ENCODE measurements at places on chromosomes 13 and 19. TPM values are rescaled to one million over a fixed set of nuclear protein-coding genes. Genes with fewer than 3 reads are reported as not detected.

The FAM98C gene
- 19.8 TPM for total RNA-seq

The CEACAM3 gene
- not detected for total RNA-seq

The TEX29 gene
- not detected for total RNA-seq

The CEACAM21 gene
- not detected for total RNA-seq

The DACT3 gene
- total RNA-seq = 25.9 TPM

The PRKACA gene
- total RNA-seq = 144 TPM

The IGFLR1 gene
- 6.4 TPM for total RNA-seq

GRCh38 chr13:109629737-109630136, 156.6 kb downstream of the IRS2 start:
- DNase-seq = no peak

GRCh38 chr19:6997679-6998445, 23.4 kb downstream of the MBD3L2B start:
- no peak for DNase-seq

DNA sequence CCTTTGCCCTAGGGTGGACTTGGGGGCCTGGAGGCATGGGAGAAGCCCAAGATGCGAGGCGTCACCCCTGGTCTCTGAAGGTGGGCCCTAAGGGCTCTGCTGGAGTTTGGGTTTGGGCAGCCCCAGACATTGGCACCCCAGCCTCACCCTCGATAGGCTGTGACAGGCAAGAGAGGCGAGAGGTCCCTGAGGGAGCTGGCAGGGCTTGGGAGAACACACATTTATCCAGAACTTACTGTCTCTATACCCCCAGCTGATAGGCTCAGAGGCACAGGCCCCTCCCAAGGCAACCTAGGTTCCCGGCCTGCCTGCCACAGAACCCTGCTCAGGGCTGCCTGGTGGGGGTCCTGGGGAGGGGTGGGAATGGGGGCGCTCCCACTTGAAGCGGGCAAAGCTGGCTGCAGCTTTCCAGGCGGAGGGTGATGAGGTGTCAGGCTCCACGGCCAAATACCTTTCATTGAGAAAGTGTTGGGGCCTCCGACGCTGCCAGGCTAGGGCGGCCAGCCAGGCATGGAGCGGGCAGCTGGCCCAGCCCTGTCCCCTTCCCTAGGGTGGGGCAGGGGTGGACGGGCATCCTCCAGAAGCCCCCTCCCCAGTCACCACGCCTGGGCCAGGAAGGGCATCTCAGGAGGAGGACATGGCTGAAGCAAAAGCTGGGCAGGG, 9.7 kb downstream of the CILP2 start:
- no peak for DNase-seq

DNA sequence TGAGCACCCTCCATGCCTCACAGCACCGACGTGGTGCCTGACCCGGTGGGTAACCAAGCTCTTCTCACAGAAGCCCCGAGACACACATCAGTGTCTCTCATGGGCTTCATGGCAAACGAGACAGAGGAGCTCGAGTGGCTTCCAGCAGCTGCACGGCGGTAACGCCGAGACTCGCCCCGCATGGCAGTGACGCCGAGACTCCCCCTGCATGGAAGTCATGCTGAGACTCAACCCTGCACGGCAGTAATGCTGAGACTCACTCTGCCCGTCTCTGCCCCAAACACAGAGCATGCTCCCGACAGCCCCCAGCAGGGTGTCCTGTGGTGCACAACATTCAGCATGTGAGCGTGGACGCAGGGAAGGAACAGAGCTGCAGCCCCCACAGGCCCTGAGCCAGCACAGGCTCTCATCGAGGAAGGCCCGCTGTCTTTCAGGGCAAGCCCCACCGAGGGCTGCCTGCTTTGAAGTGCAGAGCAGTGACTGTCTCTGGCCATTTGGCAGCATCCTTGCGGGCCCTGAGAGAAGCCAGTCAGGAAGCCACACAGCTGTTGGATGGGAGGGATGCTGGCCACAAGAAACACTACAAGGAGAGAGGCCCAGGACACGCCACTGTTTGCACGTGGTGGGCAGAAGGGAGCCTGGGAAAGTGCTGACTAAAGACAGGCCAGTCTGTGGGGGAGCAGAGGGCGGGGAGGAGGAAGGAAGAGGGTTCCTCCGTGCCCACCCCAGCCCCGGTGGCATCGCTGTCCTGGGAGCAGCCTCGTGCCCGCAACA, 9.5 kb downstream of the GAS6 start:
- peak; percentile 59 for DNase-seq

DNA sequence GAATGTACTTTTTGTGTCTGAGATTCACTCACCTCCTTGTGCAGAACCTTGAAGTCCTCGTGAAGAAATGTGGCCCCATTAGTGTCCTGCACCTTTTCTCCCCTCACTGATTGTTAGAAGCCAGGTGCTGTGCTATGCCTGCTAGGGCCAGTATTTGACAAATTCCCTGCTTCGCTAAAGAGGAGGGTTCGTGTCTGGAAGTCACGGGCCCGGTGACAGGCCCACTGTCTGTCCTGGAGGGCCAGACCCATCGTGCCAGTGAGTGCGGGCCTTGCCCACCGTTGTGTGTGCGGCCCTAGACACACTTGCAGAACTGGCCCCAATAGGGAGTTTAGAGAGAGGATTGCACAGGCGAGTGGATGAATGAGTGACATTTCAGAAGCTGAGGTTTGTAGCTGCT, 36.8 kb upstream of the GAS6 start:
- DNase-seq = peak; percentile 13

DNA sequence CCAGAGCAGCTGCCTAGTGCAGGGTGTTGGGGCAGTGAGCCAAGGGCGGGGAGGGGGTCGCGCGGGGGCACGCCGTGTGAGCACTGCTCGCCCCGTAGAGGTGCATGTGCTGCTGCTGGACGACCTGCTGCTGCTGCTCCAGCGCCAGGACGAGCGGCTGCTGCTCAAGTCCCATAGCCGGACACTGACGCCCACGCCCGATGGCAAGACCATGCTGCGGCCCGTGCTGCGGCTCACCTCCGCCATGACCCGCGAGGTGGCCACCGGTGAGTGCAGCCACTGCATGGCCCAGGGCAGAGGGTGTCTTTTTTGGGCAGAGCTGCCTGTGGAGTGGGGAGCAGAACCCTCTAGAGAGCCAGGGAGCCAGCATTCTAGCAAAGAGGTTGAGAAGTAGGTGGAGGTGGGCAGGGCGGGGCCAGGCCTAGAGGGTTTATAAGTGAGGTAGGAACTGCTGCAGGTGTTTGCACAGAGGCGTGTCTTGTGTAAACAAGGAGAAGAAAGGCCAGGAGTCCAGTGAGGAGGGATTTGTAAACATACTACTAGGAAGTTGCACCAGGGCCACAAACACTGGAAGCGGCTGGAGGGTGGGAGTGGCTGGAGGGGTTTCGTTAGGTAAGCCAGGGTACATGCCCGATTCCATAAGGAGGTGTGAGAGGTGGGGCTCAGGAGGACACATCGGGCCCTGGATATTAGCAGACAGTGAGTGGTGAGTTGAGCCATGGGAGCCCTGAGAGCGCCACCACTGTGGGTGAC, 21.3 kb downstream of the ARHGEF1 start:
- DNase-seq = no peak

- no peak for DNase-seq
These were observed 14.2 kb downstream of the OR7A17 start for GRCh38 chr19:14871619-14872230.

DNA sequence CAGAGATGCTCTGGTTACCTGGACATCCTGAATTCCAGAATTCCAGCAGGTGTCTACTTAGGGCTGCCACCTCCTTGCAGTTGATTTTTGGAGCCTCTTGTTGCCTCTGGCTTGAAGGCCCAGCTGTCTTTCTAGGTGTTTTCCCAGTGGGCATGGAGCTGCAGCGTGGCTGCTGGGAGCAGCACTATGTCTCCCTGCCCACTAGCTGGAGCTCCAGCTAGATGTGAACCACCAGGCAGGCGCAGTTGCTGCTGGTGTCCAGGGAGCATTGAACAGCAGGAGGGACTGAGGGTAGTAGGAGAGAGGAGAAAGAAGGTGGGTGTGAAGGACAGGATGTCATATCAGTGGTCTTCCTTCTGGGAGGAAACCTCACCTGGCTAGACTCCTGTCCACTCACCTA, 9.9 kb upstream of the SELENOW start:
- DNase-seq = no peak

DNA sequence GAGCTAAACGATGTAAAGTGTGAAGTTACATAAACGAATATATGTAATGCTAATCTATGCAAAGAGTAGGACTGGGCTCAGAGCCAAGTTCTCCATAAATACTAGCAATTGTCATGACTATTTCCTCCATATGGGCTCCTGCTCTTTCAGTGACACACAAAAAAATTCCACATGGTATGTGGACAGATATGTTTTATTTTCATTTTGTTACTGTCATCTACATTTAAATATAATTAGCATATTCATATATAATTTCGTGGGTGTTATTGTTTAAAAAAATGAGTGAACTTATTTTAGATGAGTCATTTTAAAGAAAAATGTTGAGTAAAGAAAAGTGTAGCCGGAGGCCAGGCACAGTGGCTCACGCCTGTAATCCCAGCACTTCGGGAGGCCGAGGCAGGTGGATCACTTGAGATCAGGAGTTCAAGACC, 5.0 kb upstream of the IGSF23 start:
- DNase-seq = no peak

DNA sequence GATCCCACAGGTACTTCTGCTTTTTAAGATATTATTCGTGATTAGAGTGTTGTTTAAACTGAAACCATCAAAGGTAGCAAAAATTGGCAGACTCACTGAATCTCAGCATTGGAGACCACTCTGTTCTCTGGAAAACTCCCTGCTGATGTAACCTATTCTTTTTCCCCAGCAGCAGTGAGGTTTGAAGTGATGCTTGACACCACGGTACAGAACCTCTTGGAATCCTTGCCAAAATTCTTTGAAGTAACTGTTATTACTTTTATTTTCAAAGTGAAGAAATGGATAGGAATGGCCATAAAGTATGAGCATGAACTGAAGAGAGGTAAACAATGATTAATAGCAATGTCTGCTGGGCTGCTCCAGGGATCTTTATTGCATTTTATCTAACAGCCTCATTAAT, 66.4 kb upstream of the KL start:
- DNase-seq = no peak

GRCh38 chr19:11364935-11365334, 9.5 kb upstream of the SWSAP1 start:
- DNase-seq = no peak

DNA sequence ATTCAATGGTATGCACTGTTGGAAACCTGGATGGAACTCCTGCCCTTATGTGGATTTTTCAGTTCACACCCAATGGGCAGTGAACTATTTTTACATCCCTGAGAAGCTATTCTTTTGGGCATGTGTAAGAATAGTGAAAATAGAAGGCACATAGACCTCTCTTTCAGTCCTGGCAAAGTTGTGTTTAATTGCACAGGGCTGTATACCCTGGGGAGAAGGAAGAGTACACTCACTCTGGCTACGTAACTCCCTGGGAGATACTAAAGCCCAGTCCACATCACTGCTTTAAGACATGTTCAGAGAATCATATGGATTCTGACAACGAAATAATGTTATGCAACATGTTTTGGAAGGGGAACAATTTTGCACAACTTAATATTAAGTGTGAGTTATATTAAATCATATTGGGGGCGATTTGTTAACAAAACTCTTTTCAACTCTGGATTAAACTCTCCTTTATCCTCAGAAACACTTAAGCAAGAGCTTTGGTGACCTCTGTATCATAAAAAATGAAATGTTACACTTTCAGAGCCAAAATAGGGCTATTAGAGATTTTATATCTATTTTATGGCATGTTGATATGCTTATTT, 166.1 kb downstream of the DCT start:
- DNase-seq = no peak

- DNase-seq = no peak
These were observed 27.7 kb upstream of the FAM216B start for GRCh38 chr13:42753697-42754096.

DNA sequence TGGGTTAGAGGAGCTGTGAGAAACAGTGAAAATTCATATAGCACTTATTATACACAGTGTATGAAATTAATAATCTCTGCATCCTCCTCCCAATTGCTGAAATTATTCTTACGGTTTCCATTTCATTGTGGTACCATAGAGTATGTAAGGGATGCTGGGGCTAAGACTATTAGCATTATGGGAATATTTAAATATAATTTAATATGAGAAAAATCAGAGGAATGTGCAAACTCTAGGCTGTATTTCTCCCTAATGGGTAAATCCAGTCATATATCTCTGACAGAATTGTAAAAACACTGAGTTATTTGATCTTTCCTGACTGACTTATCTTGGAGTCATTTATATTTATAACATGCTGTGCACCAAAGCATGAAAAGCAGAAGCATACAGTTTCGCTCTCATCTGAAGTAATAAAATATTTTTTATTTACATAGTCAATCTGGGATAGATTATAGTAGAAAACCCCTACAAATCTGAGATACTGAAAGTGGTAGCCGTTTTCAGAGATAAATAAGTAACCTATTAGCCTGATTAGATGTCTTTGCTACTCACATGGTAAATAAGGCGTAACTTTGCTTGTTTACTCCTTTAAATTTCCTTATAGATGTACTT, 34.9 kb downstream of the LRCH1 start:
- no peak for DNase-seq

GRCh38 chr19:40262422-40262821, 22.7 kb downstream of the AKT2 start:
- no peak for DNase-seq

GRCh38 chr13:113837560-113838355, 26.1 kb downstream of the GAS6 start:
- DNase-seq = peak; percentile 95

GRCh38 chr19:31319465-31319864, 29.8 kb downstream of the TSHZ3 start:
- no peak for DNase-seq

DNA sequence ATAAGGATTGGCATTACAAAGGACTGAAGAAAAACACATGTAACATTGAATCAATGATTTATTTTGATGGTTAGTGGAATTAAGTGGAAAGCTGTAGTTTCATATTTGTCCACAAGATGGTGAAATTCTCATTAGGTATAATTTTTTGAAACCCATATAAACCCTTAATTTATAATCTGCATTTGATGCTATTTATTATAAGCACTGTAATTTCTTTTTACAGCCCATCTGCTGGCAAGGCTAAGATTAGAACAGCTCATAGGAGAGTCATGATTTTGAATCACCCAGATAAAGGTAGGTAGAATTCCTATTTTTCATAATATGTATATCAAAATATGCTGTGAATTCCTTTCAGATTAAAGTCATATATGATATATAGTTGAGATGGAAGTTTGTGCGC, 62.2 kb downstream of the DNAJC15 start:
- no peak for DNase-seq

GRCh38 chr13:77390391-77390790, 63.5 kb upstream of the MYCBP2 start:
- DNase-seq = no peak

DNA sequence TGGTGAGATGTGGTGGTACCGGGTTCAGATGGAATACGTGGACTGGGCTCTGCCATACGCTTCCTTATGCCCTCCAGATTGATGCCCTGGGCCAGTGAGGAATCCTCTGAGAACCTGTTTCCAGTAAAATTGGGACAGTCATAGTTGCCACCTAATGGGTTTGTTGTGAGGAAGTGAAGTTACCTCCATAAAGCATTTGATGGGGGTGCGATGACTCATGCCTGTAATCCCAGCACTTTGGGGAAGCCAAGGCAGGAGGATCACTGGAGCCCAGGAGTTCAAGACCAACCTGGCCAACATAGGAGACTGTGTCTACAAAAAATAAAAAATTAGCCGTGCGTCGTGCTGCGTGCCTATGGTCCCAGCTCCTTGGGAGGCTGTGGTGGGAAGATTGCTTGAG, 4.8 kb downstream of the SNRPA start:
- no peak for DNase-seq

Measured in right atrium auricular region (tissue), 2 donors.